NCI-H1694 treated with DMSO at 0.1 percent for 48 hours (cell line): ENCODE measurements at places on chromosomes 12 and 14.

DNA sequence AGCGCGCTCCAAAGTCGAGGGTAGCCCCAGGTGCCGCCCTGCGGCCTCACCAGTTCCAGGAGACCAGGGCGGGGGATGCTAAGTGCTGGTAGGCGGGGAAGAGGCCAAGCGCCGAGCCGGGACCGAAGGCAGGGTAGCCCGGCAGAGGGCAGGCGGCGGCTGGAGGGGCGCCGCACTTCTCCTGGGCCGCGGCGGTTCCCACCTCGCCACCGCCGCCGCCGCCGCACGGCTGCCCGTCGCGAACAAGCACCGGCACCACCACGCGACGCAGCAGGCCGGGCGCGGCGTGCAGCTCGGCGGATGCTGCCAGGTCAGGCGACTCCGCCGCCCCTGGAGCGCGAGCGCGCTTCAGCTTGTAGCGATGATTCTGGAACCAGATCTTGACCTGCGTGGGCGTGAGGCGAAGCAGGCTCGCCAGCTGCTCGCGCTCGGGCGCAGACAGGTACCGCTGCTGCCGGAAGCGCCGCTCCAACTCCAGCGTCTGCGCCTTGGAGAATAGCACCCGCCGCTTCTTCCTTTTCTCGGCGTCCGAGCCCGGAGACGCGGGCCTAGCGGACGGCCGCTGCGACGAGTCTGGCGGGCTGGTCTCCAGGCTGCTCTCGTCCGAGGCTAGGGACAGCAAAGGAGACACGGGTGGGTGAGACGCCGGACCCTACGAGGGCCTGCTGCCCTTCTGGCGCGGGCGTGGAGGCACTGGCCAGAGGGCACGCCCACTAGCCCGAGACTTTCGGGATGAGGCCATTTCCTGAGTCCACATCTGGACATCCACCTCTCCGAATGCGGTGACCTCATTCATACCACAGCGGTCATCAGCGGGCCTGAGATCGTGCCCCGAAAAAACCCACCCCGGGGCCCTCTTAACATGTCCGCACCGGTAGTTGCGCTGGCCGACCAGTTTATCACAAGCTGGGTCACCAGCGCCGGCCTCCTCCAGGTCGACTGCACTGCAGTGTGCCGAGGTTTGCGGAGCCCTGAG, 1.3 kb downstream of the NKX2-8 start:
- peak; percentile 18 for DNase-seq

GRCh38 chr12:74945771-74946198, 263.9 kb downstream of the KCNC2 start:
- DNase-seq, result no peak

DNA sequence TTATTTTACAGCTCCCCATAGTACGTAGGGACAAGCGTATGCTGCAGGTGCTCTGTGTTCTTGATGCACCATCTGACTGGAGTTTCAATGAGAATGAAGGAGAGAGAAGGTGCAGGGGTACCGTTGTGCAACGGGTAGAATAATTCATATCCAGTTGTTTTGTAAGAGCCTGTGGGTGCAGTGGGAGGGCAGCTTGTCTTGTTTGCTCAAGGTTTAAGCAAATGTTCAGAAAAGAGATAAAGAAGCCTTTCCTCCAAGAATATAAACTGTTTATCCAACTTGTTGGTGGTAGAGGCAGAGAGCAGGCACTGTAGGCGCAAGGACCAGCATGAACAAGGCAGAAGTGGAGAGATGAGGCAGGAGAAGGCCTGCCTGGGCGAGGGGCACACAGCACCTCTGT, 64.2 kb downstream of the ADCK1 start:
- no peak for DNase-seq

DNA sequence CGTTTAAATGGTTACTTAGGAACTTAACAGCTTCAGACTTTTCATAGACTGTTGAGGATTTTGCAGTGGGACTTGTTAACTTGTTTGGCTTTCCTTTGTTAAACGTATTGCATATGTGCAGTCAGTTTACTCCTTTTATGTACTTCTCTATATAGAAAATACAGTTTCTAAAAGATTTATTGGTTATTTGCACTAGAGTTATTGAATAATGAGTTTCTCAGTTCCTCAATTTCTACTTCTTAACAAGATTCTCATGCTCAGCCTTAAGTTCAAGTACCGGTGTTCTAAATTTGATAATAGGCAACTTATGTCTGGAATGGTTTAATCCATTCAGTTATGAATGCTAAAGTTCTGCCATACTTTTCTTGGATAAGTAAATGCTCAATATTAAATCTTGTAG, 919 bp downstream of the PSMA3 start:
- no peak for DNase-seq

DNA sequence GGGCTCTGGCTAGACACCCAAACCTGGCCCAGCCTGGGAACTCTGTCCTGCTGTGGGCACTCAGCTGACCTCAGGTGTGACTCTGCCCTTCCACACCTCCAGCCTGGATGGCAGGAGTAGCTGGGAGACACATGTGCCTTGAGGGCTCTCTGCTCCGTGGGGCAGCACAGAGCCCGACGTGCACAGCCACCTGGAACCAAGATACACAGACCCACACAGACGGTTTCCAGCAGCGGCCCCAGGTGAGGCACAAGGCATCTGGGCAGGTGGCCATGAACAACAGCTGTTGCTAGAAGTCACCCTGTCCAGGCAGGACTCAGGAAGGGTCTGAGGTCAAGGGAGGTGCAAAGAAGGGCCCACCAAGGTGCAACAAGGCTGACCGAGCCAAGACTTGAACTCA, 5.9 kb downstream of the DEGS2 start:
- DNase-seq, result no peak

- no peak for DNase-seq
Observed at GRCh38 chr12:88230271-88230670, 88.2 kb downstream of the TMTC3 start.

GRCh38 chr12:123106640-123107359, 44.1 kb downstream of the PITPNM2 start:
- DNase-seq, result no peak

DNA sequence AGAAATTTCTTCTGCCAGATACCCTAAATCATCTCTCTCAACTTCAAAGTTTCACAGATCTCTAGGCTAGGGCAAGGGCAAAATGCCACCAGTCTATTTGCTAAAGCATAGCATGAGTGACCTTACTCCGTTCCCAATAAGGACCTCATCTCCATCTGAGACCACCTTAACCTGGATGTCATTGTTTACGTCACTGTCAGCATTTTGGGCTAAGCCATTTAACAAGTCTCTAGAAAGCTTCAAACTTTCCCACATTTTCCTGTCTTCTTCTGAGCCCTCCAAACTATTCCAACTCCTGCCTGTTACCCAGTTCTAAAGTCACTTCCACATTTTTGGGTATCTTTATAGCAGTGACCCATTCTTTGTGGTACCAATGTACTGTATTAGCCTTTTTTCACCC, 259.2 kb upstream of the KITLG start:
- no peak for DNase-seq

GRCh38 chr12:111598637-111599452, at the start of gene ATXN2:
Gene ATXN2 (minus strand): TSS chr12:111599315. CDS start chr12:111599034, 281 bp downstream.
- no peak for DNase-seq

- DNase-seq, result no peak
Observed at GRCh38 chr12:93163260-93164036, 214.3 kb upstream of the NUDT4 start.

DNA sequence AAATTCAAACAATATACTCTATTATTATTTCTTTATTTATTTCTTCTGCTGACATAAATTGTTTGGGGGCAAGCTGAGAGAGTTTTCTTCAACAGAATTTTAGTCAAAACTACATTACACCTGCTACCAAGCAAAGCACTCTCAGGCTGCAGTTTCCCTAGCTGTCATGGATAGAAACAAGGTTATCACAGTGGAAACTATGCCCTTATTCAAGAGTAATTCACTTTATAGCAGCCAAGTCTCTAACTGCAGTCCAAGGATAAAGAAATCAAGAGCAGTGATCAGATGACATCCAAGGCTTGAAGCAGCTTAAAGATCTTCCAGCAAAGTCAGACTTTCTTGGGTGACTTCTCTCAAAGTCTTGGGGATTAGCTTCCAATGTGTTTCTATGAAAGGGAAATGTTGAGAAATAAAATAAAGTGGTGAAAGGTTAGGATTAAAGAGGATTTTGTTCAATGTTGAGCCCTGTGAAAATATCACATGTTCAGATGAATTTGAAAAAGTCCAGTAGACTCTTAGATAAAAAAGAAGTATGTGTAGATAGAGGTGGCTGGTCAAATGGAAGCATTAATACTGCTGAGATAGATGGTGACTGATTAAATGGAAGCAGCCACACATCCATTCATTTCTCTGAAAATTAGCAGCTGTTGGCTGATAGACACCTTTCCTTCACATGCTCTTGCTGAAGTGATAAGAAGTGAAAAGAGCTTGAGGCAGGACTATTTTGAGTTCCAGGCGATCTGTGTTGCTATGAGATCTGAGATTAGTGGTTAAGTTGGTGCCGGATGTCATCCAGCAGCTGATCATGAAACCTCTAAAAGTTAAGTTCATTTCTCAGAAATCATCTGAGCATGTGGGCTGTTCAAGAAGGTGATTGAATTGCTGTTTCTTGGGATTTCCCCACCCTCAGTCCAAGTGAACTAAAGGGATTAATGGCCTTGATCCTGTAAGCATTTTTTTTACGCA, 257.8 kb upstream of the BTG1 start:
- DNase-seq, result no peak

DNA sequence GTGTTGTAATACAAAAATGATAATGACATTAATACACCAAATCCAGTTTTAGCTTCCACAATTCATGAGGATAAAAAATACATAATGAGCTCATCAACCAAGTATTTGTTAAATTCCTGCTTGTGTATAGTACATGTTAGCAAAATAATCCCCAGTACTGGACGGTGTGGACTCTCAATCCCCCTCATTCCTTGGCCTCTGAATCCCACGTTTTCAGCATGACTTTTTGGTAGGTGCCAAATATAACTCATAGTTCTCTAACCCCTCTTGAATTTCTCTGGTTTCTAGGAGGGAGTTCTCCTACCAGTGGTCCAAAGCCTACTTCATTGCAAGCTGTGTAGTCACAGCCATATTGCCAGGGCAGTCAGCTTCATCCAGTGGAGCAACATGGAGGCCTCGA, 41.4 kb upstream of the EPS8 start:
- no peak for DNase-seq

GRCh38 chr14:77151918-77152588, 10.5 kb upstream of the ZDHHC22 start:
- DNase-seq, result peak; percentile 97

GRCh38 chr12:131923260-131923659, 5.8 kb upstream of the PUS1 start:
- no peak for DNase-seq

- DNase-seq, result no peak
Observed at GRCh38 chr12:112967306-112967705, 11.0 kb upstream of the OAS2 start.

- DNase-seq, result no peak
Observed at GRCh38 chr14:91388551-91388975, 29.1 kb downstream of the CCDC88C start.

- no peak for DNase-seq
Observed at GRCh38 chr14:72060917-72061316, 128.7 kb downstream of the RGS6 start.

DNA sequence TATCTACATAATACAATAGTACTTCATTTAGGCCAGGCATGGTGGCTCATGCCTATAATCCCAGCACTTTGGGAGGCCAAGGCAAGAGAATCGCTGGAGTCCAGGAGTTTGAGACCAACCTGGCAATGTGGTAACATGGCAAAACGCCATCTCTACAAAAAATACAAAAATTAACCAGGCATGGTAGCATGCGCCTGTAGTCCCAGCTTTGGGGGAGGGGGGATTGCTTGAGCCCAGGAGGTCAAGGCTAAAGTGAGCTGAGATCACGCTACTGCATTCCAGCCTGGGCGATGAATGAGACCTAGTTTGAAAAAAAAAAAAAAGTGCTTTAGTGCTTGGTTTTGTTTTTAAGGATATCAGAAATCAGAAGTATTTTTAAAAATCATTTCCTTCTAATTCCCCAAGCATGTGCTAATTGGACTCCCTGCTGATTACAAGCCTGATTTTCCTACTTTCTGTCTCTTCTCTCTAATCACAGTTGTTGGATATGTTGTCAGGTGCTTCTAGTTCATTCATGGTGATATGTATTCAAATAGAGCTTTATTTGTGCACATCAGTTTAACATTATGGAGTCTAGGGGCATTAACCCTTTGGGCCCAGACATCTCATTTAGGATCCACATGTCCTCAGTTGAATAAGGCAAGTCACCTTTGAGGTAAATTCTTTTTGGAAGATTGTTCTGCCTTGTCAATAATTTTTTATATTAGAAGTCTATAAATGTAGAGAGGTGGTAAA, 7.0 kb upstream of the KRAS start:
- no peak for DNase-seq

DNA sequence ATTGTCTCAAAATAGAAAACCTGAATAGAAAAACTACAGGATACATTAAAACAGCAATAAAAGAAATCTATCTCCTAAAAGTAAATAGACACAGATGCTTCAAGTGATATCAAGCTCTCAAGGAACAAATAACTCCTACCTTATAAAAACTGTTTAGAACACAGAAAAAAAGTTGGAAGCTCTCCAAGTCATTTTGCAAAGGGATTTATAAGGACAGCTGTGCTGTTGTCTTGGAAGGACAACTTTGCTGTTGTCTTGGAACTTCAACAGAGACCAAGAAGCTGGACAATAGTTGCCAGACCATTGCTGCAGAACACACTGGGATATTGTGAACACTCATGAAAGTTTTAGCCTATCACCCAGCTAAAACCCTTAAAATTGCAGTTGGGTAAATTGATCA, 780.7 kb downstream of the FLRT2 start:
- no peak for DNase-seq
